ENCODE measurements at places on chromosomes 11 and 22. TPM values are rescaled to one million over a fixed set of nuclear protein-coding genes. Genes with fewer than 3 reads are reported as not detected.

Gene C11orf16
- total RNA-seq = not detected

Gene APOL5
- total RNA-seq = not detected

Gene DGKZ
- total RNA-seq = 88.0 TPM

Gene MS4A15
- not detected for total RNA-seq

Gene MYEOV
- total RNA-seq = not detected

Data from activated naive CD4-positive, alpha-beta T cell treated with anti-CD3 and anti-CD28 coated beads, Interleukin-2, amount 50 U/mL, for 72 hours (primary cell).